Activated T-helper 1 cell treated with Interleukin-2 at 50 U/mL for 16 hours (primary cell): ENCODE measurements at places on chromosomes 12 and 14.
A peak's percentile ranks its signal among the peaks of the same experiment; 100 is the strongest.

GRCh38 chr12:51829011-51829481, 19.5 kb downstream of the FIGNL2 start:
- no peak for DNase-seq

GRCh38 chr12:79255288-79255687, 390.7 kb downstream of the SYT1 start:
- no peak for DNase-seq

GRCh38 chr12:94149119-94149780, 873 bp downstream of the PLXNC1 start:
- peak; percentile 24 for DNase-seq

DNA sequence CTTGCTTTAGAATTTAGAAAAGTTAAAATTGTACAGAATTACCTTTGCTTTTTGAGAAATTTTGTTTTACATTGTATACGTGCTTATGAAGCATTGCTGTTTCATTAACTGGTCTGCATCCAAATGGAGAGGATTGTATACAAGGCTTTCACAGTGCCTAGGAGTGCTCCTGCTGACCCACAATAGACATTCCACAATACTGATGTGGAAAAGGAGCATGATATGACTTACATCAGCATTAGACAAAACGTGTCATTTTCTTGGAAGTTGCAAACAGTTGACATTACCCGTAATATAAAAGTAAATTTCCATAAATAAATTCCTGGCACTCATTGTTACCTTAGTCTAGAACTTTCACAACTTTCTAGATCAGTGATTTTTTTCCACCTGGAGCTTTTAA, 1.9 kb downstream of the PRKD1 start:
- DNase-seq: no peak

DNA sequence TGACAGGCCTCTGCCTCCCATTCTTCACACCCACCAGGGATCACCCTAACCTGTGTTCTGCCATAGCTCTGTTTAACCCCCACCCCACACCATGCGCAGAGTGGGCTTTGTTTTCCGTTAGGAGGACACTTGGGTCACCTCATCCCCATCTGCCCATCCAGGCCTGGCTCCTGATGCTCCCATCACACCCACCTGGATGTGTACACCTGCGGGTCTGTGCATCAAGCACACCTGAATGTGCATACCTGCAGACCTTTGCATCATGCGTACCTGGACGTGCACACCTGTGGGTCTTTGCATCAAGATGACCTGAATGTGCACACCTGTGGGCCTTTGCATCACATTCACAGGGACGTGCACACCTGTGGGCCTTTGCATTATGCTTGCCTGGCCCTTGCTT, 835.8 kb upstream of the TMEM132C start:
- no peak for DNase-seq
